Fibroblast of villous mesenchyme (primary cell): ENCODE measurements at places on chromosomes 5 and 9.

DNA sequence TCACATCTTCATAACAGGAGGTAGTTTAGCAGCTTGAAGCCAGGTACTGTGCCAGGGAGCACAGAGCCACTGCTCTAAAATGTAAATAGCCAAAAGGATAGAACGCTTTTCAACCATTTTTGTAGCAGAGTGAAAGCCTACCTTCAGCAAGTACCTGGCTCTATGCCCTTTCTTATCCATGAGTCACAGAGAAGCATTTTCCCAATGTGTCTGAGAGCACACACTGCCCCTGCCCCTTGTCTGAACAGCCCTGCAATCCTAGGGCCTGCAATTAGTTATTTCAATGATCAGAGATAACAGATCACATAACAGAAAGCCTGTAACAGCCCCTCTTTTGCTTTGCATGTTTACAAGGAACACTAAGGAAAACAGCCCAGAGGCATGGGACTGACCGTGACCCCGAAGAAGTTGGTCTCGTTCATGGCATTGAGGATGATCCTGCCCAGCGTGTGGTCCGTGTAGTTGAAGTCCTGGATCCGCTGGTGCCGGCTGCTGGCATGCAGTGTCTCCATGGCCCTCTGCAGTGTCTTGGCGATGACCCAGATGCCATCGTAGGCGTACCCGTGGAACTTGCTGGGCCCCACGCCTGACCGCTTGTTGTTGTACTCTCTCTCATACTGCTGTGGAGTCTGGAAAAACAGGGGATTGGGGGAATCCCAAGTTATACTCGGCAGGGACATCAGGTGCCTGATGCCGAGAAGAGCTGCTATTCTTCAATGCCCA is 198.3 kb upstream of the TBC1D2 start:
- peak; percentile 5 for DNase-seq

DNA sequence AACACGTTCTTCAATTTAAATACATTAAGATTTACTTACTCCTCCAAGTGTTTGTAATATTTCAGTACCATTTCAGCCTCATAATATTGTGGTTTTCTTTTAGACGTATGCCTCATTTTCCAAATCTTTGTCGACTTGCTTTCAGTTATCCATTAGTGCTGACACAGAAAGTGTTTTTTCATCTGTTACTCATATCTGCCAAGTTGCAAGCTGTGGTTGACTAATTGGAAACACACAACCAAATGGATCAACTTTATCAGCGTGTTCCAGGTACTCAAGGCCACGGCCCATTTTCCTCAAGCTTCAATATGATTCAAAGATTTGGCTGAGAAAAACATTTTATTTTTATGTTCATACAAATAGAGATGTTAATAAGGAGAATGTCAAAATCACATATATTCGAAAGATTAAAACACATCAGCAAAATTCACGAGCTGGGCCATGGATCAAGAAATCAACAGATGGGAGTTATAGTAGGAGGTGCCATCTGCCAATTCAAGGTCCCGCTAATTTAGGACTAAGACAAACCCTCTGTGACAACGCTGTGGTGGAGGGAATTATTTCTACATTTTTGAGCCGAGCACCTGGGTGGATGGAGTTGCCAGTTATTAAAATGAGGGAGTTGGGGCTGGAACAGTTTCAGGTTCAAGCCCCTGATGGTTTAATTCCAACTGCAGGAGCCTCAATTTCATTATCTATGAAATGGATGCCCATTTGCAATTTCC is 27.2 kb upstream of the CCNJL start:
- no peak for DNase-seq

GRCh38 chr5:97010606-97011005 is 74.7 kb downstream of the LNPEP start:
- no peak for DNase-seq

GRCh38 chr9:89748831-89749499 is 144.2 kb downstream of the GADD45G start:
- DNase-seq = no peak

DNA sequence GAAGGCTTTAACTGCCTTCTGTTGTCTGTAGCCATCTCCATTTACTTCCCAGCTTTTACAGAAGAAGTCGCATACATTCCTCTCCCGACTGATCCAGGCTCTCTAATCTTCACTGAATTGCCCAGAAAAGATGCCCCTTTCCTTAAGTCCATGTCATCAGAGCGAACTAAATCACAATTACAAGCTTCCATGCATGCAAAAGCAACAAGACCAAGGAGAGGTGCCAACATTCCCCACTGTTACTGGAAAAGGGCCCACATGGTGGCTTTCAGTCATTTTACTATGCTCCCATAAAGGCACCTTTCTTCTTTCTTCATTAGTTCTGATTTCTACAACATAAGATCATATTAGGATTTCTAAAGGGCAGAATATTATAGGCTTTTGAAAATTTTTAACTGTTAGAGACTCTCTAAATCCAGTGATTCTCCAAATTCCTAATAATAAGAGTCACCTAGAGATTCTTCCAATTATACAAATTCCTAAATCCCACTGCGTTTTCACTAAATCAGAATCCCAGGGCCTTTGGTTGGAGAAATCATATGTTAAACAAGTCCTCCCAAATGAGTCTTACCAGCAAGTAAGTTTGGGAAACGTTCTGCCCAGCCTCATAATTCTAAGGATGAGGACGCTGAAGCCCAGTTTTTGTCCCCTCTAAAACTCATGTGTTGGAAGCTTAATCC is 17.0 kb upstream of the ZFR start:
- DNase-seq = no peak

DNA sequence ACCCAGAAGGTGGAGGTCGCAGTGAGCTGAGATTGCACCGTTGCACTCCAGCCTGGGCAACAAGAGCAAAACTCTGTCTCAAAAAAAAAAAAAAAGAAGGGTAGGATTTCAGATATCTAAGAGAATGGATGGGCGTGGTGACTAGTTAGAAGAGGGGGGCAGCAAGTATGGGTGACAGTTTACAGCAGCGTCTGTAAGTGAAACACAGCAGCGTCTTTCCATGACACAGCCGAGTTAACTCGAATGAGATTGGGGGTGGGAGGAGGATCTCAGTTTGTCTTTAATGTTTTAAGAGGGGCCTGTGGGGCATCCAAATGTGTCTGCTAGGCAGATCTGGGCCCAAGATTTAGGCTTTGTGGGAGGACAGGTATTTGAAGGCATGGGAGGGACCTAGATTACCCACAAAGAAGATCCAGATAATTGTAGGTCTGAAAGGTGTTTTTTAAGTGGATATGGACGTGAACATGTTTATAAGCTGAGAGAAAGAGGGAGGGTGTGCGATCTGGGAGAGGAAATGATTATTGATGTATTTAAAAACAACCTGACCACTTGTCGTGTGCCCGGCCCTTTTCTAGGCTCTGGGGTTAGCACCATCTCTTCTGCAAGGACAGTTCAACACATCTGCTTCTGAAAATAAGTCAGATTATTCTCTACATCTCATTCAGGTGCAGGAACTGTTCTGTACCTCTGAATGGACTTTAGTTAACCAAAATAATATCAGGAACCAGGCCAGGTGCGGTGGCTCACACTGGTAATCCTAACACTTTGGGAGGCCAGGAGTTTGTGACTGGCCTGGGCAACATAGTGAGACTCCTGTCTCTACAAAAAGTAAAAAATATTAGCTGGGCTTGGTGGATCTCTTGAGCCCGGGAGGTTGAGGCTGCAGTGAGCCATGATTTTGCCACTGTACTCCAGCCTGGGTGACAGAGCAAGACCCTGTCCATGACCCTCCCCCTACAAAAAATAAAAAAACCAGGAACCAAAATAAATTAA is 2.5 kb downstream of the CEP78 start:
- DNase-seq = no peak

- DNase-seq = no peak
Observed at GRCh38 chr5:139657363-139658321, 9.5 kb downstream of the CXXC5 start.

GRCh38 chr5:78242001-78242400 is 52.5 kb downstream of the AP3B1 start:
- DNase-seq = peak; percentile 73

GRCh38 chr5:107821288-107821687 is 150.6 kb upstream of the EFNA5 start:
- DNase-seq = no peak

DNA sequence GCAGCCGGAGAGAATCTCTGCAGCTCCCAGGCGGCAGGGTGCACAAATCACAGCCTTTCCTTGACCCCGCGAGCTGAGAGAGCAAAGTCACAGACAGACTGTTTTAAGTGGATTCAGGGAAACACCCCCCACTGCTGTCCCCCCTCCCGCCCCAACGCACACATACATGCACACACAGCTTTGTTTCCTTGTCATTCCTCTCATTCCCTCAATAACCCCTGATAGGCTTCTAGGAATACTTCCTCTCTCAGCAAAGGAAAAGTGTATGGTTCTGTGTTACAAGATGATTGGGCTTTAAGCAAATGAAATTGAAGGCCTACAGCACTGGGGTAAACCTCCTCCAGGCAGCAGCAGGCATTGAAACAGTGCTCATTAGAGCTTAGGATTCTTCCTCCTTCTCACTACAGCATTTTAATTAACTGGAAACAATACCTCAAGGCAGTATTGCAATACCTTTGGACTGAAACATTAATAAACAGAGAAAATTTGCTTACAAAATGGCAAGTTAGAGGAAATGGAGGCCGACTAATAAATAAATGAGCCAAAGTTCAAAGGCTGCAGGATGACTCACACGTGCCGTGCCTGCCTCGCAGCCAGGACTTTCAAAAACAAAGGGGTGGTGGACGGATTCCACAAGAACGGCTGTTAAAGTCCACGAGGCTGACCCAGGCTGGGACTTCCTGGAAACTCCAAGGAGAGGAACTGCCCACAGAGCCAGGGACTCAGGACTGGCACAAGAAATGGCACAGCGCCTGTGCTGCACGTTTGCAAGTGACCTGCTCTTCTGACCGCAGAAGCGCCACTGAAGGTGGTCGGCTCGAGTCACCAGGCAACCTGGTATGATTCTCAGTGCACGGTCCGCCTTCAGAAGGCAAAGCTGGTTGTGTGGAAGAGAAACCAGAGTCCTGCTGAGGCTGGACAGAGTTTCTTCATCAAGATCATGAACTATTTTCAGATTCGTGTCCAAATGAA is 236.2 kb downstream of the SYK start:
- DNase-seq = peak; percentile 92

GRCh38 chr5:150209099-150209635 is 19.3 kb downstream of the SLC6A7 start:
- peak; percentile 69 for DNase-seq

DNA sequence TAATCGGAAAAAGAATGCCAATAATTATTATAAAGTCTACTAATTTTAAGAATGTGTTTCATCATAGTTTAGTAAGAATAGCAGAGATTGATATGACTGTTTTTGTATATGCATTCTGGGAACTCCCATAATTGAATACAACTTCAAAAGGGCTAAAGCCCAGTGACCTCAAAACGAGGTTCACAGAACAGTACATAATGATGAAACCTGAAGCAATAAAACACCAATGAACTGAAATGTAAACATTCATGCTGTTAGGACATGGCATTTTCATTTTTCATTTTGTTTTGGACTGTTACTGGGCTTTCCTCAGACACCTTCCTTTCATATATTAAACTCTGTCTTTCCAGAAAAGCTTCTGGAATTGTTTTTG is 684 bp upstream of the JMY start:
- DNase-seq = peak; percentile 80

DNA sequence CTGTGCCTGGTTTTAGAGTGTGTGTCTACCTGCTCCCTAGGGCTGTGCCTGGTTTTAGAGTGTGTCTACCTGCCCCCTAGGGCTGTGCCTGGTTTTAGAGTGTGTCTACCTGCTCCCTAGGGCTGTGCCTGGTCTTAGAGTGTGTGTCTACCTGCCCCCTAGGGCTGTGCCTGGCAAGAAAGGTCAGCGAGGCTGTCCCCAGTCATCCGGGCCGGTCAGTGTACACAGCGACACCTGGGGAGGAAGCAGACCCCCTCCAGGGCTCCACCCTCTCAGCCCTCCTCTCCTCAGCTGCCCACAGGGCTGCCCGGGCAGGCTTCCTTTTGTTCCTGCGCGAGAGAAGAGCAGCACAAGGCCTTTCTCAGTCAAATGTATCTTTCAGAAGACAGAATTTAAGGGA is 4.1 kb downstream of the NRARP start:
- no peak for DNase-seq

GRCh38 chr9:95649801-95650213 is 133.0 kb upstream of the PTCH1 start:
- no peak for DNase-seq

DNA sequence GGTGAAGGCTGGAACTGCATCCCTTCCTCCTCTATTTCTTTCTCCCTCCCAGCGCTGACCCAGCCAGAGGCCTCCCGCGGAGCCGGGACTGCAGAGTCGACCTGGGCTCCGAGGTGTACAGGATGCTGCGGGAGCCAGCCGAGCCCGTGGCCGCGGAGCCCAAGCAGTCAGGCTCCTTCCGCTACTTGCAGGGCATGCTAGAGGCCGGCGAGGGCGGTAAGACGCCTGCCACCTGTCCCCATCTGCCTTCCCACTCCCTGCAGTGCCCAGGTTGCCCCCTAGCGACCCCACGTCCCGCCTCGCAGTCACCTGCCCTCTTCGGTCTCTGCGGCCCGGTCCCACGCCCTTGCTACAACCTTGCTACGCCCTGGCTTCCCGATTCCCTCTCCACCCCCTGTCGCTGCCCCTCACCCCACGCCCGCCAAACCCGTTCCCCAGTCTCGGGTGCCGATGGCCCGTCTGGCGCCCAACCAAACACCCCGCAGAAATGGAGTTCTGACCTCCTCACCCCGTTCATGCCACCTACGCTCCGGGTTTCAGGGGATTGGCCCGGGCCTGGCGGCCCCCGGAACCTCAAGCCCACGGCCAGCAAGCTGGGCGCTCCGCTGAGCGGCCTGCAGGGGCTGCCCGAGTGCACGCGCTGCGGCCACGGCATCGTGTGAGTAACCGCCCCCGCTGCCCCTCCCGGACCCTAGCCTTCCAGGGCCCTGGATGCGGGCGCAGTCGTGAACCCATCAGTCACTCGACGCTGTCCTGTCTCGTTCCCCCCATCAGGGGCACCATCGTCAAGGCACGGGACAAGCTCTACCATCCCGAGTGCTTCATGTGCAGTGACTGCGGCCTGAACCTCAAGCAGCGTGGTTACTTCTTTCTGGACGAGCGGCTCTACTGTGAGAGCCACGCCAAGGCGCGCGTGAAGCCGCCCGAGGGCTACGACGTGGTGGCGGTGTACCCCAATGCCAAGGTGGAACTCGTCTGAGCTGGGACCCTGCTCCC is 14.1 kb downstream of the PDLIM4 start:
- no peak for DNase-seq

- DNase-seq = no peak
Observed at GRCh38 chr5:66198837-66199236, 54.7 kb downstream of the SREK1 start.

GRCh38 chr5:75281716-75282465 is 45.2 kb upstream of the ANKRD31 start:
- DNase-seq = peak; percentile 18

- no peak for DNase-seq
Observed at GRCh38 chr9:138045541-138046490, 168.2 kb downstream of the CACNA1B start.

DNA sequence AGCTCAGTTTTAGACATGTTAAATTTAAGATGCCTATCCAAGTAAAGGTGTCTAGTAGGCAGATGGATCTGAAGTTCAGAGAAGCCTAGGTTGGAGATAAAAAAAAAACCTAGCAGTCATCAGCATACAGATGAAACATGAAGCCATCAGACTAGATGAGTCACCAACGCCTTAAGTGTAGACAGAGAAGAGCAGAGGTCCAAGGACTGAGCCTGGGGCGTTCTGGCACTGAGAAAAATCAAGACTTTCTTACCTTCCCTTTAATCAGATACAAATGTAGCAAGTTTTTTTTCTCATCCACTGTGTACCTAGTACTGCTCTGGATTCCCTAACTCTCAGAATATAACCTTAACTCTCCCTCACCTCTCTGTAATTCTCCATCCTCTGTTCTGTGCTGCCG is 97.3 kb downstream of the SIL1 start:
- DNase-seq = peak; percentile 62

- no peak for DNase-seq
Observed at GRCh38 chr5:2529371-2530092, 221.9 kb downstream of the IRX2 start.
